ENCODE measurements at places on chromosomes 1 and 21.

DNA sequence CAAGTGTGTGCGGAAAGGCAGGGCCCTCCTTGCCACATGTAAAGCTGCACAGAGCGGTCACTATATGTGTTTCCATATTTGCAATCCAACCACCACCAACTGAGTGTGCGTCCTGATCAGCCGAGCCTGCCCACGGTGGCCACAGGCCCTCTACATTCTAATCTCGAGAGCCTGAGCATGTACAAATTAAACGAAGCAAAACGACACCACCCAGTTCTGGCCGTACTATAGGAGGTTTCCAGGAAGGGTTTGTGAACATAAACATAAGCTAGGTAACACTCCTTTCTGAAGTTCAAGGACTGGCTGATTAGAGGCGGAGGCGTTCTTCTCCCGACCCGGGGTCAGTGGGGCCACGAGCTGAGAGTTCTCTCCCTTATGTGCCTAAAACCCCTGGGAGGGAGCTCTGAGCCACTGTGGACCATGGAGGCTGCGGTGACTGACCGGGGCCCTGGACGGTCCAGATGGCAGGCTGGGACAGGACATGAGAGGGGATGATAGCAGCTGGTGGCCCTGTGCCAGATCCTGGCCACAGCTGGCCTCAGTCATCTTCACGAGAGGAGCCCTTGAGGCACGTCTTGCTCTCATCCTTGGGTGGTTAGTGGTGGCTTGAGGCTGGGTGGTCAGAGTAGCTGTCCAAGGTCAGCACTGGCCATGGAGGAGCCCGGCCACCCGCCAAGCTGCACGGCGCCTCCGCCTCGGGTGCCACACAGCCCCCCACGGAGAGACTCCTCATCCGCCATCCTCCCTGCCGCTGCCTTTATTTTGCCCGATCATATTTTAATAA lies 39.1 kb upstream of the TRAPPC10 start:
- no peak for DNase-seq

- DNase-seq: no peak
Observed at GRCh38 chr1:69438056-69438795, 129.5 kb upstream of the LRRC7 start.

- DNase-seq: no peak
Observed at GRCh38 chr1:235918032-235918431, 51.3 kb upstream of the LYST start.

DNA sequence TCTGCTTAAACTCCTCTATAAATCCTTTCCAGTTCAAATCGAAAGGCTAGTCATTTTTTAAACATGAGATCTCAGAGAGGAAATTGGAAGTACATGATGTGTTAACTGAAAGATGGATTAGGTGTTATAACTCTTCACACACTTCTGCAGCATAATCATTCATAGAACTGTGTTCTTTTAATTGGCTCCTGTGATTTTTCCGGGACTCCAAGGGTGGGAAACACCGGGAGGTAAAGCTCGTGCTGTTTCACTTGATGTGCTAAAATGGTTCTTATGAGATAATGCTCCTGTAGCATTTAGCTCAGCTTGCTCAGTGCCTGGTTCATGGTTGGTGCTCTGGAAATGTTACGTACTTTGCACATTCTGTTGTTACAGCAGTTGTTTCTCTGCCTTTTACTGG lies 40.2 kb downstream of the CC2D1B start:
- no peak for DNase-seq

Data from fibroblast of the aortic adventitia (primary cell).